Progenitor cell of endocrine pancreas (in vitro differentiated cells): ENCODE measurements at places on chromosomes 6 and 20. TPM values are rescaled to one million over a fixed set of nuclear protein-coding genes. Genes with fewer than 3 reads are reported as not detected.

The PARD6B gene
- 29.7 and 32.9 TPM in 2 replicates for total RNA-seq

The RSPH9 gene
- total RNA-seq, result 0.29 and 0.31 TPM in 2 replicates

- no peak overlapping the region for H3K27ac ChIP-seq
- H3K27me3 ChIP-seq, result no peaks in the 10 kb centered on the region
- peaks cover 9% of the 10 kb centered on the region for H3K36me3 ChIP-seq
- no peak overlapping the region for H3K4me3 ChIP-seq
- peaks cover 2% of the 10 kb centered on the region for H3K4me1 ChIP-seq
These were observed 67.4 kb downstream of the BTBD9 start for GRCh38 chr6:38572186-38572813.

The PKIB gene
- total RNA-seq, result 44.8 and 56.9 TPM in 2 replicates

DNA sequence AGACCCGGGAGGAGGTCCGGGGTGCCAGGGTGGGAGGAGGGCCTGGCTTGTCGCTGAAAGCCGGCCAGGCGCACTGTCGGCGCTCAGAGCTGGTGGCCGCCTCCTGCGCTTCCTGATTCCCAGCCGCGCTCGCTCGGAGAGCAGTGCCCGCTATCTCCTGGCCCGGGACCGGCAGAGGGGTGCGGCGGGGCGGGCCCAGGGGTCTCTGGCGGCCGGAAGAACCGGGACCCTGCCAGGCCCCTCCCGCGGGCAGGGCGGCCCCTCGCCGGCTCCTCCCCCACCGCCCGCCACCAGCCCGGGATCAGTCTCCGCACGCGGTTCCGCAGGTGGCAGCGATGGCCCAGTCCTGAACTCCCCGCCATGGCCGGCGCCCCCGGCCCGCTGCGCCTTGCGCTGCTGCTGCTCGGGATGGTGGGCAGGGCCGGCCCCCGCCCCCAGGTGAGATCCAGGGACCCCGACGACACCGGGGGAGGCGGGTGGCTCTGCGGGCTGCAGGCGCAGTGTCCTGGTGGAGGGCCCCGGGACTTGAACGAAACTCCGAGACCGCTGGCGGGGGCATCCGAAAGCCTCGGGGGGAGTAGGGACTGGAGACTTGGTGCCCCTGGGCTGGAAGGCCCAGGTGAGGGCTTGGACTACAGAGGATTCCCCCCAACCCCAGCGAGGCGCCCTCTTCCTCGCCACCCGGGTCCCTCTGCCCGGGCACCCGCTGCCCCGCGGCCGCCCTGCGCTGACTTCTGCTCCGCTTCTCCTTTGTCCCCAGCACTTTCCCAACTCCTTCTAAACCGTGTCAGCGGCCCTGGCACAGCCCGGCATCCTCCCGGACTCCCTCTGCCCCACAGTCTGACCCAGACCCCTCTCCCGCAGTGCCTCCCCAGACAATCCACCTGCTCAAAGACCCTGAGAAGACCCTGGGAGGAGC is at the start of gene GLP1R:
Gene GLP1R (plus strand): TSS at position 301 of the 919 bp plus-strand sequence. CDS start 60 bp downstream, at position 361.
- H3K27me3 ChIP-seq, result peaks cover 60% of the 10 kb centered on the region
- DNase-seq, result peak; percentile 25
- H3K27ac ChIP-seq, result peak within 1 kb of the TSS; percentile 82
- H3K4me1 ChIP-seq, result peaks cover 4% of the 10 kb centered on the region
